CD8-positive, alpha-beta memory T cell (primary cell): ENCODE measurements at places on chromosomes 2 and 18.

GRCh38 chr2:199818026-199818425 is 33.0 kb downstream of the FTCDNL1 start:
- DNase-seq, result no peak

DNA sequence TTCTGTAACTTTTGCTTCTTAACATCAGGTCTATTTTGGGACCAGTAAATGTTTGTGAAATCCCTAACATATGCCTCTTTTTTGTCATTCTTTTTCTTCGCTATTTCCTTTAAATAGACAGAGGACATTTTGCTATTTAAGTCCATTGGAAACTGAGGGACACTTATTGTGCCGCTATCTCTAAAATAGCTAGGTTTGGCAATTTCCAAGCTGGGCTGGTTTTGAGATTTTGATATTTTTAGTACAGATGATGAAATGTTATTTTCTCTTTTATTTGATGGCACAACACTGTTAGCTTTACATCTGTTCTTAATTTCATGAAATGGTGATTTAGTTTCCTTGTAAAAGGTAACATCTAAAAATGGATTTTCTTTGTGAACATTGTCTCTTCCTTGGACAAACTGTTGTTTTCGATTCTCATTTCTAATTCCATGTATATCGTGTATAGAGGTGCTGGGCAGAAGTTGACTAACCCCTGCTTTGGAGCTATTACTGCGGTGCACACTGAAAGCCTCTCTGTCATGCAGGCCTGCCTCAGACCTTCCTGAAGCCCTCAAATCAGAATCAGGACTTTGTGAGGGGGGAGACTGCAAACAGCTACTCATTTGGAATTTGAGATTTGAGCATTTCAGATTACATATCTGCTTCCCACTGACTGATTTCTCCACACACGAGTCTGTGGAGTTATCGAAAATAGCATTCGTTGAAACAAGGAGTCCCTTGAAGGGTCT is 594 bp downstream of the RAD51AP2 start:
- no peak for DNase-seq

DNA sequence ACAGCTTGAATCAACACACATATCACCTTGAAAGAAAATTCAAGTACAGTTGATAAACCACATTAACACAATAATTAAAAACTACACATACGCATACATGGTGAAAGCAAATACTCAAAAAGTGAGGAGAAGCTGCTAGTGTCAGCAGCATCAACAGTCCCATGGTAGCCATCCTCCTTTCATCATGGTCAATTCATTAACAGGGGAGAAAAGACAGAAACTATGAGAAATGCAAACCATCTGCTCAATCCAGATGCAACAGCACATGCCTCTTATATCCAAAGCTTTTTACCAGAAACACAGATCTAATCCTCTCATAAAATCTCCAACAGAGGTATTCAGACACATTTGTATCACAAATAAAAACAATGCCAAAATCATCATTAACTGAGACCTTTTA is 81.9 kb upstream of the CHRNA1 start:
- no peak for DNase-seq

GRCh38 chr18:78722929-78723710 is 256.5 kb upstream of the SALL3 start:
- no peak for DNase-seq

GRCh38 chr2:72576459-72576858 is 249.4 kb downstream of the EXOC6B start:
- no peak for DNase-seq

- no peak for DNase-seq
These were observed 29.2 kb upstream of the CDH7 start for GRCh38 chr18:65721619-65722018.

- DNase-seq, result no peak
These were observed 139.4 kb downstream of the WDSUB1 start for GRCh38 chr2:159146996-159147666.

DNA sequence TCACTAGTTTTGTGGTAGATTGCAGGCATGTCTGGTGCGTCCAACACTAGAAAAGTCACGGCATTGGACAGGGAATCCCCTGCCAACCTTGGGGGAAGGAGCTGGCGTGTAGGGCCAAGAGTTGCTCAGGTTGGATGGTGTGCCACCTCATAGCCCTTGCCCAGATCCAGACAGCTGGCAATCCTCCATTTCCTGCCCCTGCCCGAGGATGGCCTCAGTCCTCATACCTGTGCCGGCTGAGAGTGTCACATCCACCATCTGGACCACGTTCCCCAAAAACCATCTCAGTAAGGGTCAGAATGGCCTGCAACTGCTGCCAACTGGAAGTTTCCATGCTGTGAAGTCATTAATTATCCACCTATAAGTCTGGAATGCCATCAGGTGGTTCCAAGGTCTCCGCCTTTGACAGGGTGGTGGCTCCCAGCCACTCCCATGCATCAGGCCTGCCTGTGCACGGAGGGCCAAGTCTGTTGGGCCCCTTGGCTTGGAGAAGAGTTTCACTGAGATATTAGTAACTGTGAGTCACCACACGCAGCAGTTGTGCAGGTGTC is 55.0 kb downstream of the IMPA2 start:
- no peak for DNase-seq

- no peak for DNase-seq
These were observed 7.0 kb upstream of the CLEC4F start for GRCh38 chr2:70827388-70827787.

GRCh38 chr18:10006311-10006893 is 92.6 kb downstream of the VAPA start:
- DNase-seq, result no peak

GRCh38 chr2:20925265-20925889 is 102.5 kb upstream of the LDAH start:
- DNase-seq, result no peak
